ENCODE measurements at places on chromosomes 3 and 15.

DNA sequence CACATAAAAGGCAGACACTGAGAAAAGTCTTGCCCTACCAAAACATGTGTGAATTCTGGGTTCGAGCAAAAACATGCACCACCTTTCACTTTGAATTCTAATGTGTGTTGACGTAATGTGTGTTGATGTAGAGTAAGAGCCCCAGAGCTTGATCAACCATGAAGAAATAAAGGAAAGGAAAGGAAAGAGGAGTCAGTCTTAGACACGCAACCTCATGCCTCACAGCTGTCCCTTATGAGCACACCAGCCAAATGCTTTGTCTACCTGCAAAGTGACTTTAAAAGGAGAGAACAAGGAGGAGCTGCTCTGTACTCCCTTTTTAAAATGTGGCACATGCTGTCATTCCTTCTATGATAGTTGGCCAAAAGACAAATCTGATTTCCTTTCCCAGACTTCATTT lies 80.8 kb downstream of the RFTN1 start:
- no peak for DNase-seq

- DNase-seq: no peak
Observed at GRCh38 chr3:10002951-10003350, 16.3 kb upstream of the EMC3 start.

- no peak for DNase-seq
Observed at GRCh38 chr3:186128158-186128557, 19.3 kb upstream of the ETV5 start.

DNA sequence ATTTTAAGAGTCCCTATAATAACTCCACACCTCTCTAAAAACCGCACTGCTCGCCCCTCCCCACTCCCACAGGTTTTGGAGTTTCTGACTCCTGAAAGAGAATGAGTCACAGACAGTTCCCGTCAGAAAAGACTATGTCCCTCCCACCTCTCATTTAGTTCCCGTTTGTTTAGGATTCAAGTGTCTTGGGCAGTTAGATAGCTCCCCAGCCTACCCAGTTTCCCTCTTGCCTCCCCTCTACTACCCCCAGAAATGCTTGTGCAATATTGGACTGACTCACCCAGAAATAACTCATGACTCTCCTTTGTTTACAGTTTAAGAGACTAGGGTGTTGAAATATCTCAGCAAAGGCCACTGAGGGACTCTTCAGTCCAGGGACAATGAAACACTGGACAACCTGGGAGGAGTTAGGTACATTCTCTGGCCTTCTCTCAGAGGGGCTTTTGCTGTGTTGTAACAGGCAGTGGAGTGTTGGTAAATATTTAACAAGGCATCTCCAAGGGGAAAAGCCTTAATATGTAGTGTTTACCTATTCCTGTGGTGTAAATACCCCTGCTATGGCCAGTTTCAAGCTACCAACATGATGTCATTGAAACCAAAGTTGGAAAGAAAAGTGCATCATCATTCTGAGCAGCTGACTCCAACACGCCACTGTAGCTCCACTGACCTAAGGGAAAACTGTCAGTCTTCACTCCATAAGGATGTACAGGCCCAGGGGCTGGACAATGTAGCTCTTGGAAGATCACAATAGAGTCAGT lies 96.1 kb upstream of the CHD2 start:
- no peak for DNase-seq

DNA sequence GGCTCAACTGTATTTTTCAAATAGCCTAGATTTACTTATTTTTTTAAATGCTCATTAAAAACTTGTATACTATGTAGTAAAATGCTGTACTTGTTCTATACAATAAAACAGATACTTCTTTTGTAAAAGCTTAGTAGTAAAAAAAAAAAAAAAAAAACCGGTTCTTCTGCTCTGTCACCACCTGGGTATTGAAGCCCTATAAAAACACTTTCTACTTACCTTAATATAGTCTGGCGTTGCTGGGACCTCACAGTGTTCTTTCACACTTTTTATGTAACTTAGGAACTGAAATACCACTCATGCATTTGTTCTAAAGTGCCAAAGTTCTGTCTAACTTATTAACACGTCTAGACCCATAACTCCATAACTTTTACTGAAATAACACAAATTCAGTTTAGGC lies 61.4 kb downstream of the TASOR start:
- DNase-seq: no peak
